ENCODE measurements at places on chromosomes 4 and X.

DNA sequence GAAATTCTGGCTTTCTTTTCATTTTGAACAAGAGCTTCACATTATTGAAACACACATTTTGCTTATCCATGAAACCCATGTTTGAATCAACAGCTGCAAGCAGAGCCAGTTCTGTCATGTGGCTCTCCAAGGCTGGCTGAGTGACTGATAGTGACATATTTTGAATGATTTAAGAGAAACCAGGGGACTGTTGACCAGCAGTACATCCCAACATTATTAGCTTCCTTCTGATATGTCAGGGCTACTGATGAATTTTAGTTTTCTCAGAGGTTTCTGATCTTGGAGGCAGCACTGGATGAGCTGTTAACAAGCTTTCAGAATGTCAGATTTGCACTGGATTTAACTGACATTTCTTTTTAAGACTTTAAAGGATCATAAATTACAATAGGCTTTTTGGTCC, 74.6 kb upstream of the GRXCR1 start:
- no peak for DNase-seq

DNA sequence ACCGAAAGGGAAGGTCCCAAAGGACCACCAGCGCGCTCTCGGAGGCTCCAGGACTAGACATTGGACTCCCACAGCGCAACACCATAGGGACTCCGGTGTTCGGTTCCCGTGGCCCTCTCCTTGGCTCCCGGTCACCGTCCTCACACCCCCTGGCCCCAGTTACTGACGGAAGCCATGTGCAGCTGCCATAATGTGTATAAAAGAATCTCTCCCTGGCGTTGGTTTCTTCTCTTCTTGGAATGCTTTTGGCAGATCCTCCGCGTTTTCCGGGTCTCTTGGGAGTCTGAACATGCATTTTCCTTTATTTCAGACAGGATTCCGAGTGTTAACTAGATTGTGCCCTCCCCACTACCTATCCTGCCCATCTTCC, 69.8 kb downstream of the FBXO8 start:
- DNase-seq, result no peak

DNA sequence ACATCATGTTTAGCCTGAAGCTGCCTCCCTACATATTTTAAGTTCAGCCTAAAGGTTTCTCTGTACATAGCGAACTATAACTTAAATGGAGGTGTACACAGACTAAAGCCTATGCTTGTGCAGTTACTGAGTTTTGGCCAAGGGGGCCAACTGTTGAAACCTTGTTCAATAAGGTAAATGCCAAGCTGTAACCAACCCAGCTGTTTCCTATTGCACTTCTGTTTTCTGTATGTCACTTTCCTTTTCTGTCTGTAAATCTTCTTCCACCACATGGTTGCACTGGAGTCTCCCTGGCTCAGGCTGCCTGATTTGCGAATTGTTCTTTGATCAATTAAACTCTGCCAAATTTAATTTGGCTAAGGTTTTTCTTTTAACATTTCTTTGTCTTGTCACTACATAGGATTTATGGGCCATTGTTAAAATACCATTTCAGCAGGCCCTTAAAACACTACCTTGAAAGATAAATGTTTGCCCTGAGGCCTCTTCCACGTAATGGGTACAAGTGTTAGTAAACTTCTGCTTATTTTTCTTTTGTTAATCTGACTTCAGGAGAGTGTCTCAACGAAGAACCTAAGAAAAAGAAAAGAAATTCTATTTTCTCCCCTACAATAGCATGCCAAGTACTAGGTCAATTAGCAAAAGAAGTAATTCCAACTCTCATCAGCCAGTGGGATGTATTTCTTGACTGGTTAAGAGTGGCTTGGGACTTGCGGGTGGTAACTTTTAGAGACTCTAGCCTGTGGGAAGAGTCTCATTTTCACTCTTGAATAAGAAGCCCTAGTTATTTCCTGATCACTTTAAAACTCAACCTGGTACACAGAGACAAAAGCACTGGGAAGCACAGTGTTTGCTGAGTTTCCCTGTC, 45.7 kb upstream of the PRSS12 start:
- DNase-seq, result no peak

DNA sequence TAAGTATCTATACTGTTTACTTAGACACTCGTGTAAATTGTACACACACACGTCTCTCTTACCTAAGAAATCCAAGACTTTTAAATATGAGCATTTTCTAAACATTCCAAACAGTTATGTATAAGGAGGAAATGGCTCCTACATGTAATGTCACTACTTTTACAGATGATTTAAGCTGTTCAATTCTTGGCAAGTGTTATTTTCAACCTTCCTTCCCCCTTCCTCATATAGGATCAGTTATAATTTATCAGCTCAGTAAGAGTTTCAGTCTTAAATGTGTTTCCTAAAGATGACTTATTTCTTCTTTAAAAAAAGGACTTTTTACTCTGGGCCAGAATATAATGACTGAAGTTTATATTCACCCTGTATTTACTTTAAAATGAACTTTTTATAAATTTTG, 601.1 kb downstream of the ANKRD50 start:
- DNase-seq, result no peak

- DNase-seq, result no peak
Measured at GRCh38 chr4:39820186-39820585, 122.2 kb downstream of the UBE2K start.

DNA sequence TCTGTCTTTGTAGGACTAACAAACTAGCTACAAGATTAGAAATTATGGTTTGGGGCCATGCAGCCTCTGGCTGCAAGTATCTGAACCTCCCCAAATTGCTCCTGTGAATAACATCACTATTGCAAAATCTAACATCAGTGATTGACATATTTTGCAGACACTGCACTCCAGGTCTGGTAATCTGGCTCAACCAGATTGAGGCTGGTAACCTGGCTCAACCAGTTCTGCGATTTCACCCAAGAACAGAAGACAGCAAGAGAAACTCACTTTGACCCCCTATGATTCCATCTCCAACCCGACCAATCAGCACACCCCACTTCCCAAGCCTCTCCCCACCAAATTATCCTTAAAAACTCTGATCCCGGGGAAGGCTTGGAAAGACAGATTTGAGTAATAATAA, 20.9 kb downstream of the SPIN3 start:
- no peak for DNase-seq

Measured in SHP77 (cell line).